ENCODE measurements at places on chromosomes 11 and 22. TPM values are rescaled to one million over a fixed set of nuclear protein-coding genes. Genes with fewer than 3 reads are reported as not detected.

FOLR3 gene
- total RNA-seq, result 0.58 TPM

ANKRD42 gene
- 3.7 TPM for total RNA-seq

RNF215 gene
- total RNA-seq, result 5.7 TPM

BIK gene
- total RNA-seq, result not detected

DNA sequence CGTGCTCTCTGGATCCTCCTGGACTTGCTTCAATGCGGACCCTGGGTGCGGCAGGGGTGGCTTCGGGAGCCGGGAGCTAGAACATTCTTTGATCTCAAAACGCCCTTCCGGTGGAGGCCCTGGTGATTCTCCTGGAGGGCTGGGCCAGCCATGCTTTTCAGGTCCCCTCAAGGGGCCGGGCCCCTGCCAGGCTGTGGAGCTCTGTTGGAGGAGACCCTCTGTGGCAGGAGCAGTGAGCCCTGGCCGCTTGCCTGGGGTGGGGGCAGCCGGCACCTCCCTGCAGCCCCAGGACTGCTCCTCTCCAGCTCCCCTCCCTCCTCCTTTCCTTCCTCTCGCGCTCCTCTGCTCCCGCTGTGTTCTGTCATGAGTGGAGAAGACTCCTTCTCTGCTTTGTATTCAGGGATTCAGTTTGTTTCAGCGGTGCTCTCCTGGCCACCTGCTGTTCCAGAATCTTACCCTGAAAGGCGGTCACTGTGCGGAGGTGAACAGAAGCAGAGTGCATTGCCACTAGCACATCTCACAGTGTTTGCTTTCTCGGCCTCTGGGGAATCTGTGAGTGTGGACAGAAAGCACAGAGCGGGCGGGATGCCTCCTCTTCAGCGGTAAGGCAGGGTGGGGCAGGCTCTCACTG lies 289.1 kb downstream of the TBC1D22A start:
- H3K4me3 ChIP-seq, result no peak overlapping the region
- DNase-seq, result peak; percentile 30
- no peaks in the 10 kb centered on the region for H3K36me3 ChIP-seq
- H3K27ac ChIP-seq, result no peak overlapping the region
- no peaks in the 10 kb centered on the region for H3K4me1 ChIP-seq

DNA sequence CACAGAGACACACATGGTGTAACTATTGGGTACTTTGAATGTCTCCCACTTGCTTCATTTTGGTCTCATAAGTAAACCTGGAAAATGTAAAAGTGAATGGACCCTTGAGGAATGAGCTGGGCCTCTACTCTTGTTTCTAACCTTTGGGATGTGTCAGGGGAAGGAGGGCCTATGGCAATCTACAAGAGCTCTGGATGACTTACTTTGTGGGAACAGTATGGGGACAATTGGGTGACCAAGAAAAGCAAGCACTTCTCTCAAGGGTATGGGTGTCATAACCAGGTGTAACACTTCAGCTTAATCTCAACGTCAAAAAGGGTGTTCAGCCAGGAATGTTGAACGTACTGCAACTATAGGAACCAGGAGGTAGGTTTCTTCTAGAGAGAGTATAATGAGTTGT lies 144.0 kb downstream of the OPCML start:
- no peak for DNase-seq
- H3K27ac ChIP-seq, result no peak overlapping the region
- H3K4me1 ChIP-seq, result no peaks in the 10 kb centered on the region
- H3K36me3 ChIP-seq, result no peaks in the 10 kb centered on the region
- H3K27me3 ChIP-seq, result no peaks in the 10 kb centered on the region

DNA sequence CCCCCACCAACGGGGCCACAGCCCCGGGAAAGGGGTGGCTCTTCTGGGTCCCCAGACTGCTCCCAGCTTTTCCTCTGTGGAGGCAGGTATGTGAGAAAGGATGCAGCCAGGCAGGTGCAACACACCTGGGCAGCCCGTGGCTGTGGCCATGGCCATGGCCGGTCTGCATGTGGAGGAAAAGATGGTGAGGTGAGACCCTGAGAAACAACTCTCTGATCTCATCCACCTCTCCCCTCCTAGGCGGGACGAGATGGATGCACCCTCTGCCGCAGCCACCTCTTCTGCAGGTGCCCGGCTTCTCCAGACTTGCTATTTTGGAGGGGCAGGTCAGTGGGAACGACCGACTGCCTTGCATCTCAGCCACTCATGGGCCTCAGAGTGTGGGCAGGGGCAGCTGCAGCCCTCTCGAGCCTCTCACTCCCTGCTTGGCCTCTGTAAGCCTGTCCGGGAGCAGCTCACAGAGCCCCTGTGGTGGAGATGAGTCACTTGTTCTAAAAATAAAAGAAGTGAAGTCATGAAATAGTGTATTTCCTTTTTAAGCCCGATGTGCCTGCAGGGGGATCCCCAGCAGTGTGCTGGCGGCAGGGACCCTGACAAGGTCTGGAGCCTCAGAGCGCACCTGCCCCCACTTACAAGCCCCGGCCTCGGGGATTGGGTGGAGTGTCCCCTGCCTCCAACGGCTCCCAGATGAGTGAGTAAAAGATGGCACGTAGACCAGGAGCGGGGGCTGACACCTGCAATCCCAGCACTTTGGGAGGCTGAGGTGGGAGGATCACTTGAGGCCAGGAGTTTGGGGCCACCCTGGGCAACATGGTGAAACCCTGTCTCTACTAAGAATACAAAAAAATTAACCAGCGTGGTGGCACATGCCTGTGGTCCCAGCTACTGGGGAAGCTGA lies 10.7 kb downstream of the SMIM38 start:
- H3K4me3 ChIP-seq, result no peak overlapping the region
- no peaks in the 10 kb centered on the region for H3K36me3 ChIP-seq
- no peak overlapping the region for H3K27ac ChIP-seq
- H3K27me3 ChIP-seq, result no peaks in the 10 kb centered on the region
- no peak for DNase-seq

POU2AF2 gene
- 2.1 TPM for total RNA-seq

CEP126 gene
- 0.49 TPM for total RNA-seq

DNA sequence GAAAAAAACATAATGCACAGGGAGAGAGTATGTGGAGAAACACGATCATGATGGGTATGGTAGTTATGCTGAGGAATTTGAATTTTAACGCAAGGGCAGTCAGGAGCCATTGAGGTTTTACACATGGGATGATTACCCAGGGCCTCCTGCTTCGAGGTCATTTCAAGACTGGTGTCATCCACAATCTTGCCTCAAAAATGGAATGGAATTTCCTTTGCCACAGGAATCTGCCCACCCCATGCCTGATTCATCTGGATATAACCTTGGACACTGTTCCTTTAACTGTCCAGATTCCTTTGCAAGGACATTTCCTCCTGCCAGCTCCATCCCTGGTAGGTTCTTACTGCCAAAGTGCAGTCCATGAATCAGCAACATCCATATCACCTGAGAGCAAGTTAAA lies 655.9 kb upstream of the TENM4 start:
- H3K4me1 ChIP-seq, result no peaks in the 10 kb centered on the region
- no peaks in the 10 kb centered on the region for H3K27me3 ChIP-seq

GRCh38 chr22:49503321-49503720 lies 324.4 kb downstream of the BRD1 start:
- no peaks in the 10 kb centered on the region for H3K36me3 ChIP-seq
- H3K4me1 ChIP-seq, result no peaks in the 10 kb centered on the region
- H3K27ac ChIP-seq, result no peak overlapping the region
- no peaks in the 10 kb centered on the region for H3K27me3 ChIP-seq
- H3K4me3 ChIP-seq, result no peak overlapping the region

DNA sequence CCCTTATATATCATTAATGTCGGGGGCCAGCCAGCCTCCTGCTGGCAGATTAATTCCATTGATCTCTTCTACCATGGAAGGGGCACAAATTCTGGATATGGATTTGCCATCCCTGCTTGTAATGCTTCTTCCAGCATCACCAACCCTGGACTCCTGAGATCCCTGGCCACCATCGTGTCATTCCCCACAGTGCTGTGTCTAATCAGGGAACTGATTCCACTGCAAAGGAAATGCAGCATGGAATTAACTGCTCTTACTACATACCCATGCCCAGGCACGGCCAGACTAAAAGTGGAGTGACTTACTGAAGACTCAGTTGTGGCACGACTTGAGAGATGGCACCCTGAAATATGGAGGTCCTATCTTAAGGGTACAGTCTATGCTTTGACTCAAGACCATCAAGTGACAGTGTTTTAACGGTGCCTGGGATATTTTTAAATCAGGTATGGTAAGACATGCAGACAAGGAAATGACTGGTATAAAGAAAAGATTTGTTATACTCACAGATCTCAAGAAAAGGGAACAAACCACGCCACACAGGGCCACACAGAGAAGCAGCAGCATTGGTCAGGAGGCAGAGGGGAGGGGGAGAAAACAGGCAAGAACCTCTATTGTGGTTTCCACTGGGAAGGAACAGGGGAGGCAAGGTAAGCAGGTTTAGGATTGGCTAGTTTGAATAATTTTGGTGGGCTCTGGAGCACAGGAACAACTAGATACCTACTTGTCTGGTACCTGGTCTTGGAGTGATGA lies 65.1 kb downstream of the IGLL5 start:
- peaks cover 30% of the 10 kb centered on the region for H3K27me3 ChIP-seq
- H3K4me1 ChIP-seq, result no peaks in the 10 kb centered on the region
- H3K36me3 ChIP-seq, result no peaks in the 10 kb centered on the region
- H3K27ac ChIP-seq, result no peak overlapping the region

GRCh38 chr22:24068717-24069297 lies 57.7 kb downstream of the CABIN1 start:
- H3K4me1 ChIP-seq, result no peaks in the 10 kb centered on the region
- no peaks in the 10 kb centered on the region for H3K27me3 ChIP-seq
- peaks cover 73% of the 10 kb centered on the region for H3K36me3 ChIP-seq
- no peak overlapping the region for H3K27ac ChIP-seq
- no peak overlapping the region for H3K4me3 ChIP-seq

DNA sequence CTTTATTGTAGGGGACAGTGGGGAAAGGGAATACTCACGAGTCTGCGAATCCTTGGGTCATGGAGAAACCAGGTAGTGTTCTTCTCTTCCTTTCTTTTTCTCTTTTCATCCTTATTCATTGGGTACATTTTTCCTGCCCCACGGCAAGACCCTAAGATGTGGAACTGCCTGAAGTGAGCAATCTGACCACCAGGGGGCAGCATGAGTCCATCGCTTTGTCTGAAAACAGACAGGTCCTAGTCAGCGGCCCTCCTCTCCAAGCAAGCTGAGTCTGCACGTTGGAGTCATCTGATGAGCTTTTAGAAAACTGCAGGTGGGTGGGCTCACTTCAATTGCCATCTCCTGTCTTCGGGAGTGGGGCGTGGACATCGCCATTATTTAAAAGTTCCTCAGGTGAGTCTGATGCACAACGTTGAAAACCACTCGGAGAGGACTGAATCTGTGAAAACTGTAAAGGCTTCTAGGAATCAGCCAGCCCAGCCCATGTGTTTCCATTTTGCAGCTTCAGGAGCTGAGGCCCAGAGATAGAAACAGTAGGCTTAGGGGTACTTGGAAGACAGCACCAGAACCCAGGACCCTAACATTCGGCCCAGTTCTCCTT lies 34.0 kb upstream of the FBXO3 start:
- H3K27ac ChIP-seq, result no peak overlapping the region
- peaks cover 3% of the 10 kb centered on the region for H3K4me1 ChIP-seq

YPEL1 gene
- 7.2 TPM for total RNA-seq

GRCh38 chr11:10906521-10906920 lies 48.7 kb upstream of the ZBED5 start:
- no peak overlapping the region for H3K4me3 ChIP-seq
- peak overlapping the region; percentile 7 for H3K27ac ChIP-seq
- no peaks in the 10 kb centered on the region for H3K27me3 ChIP-seq
- peaks cover 5% of the 10 kb centered on the region for H3K4me1 ChIP-seq
- DNase-seq, result no peak

DNA sequence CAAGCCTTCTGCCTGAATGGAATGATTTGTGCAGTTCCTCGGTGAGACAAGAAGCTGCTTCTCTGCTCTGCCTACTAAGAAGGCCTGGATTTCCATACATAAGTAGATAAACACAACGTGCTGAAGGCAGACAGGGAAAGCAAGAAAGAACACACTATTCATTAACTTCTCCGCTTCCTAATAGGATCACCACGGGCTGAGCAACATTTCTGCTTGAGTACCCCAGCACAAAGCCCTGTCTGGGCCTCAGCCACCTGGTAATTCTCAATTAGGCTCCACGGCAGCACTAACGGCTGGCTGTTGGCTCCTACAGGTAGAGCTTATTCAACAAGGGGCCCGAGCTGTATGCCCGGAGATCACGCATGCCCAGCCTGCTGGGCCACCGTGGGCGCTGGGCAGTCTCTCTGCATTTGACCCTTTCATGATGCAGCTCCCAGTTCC lies 1156.6 kb downstream of the TBC1D22A start:
- no peak overlapping the region for H3K27ac ChIP-seq
- H3K27me3 ChIP-seq, result peaks cover 2% of the 10 kb centered on the region
- H3K4me1 ChIP-seq, result no peaks in the 10 kb centered on the region
- no peaks in the 10 kb centered on the region for H3K36me3 ChIP-seq

UBQLN3 gene
- total RNA-seq, result not detected

DNA sequence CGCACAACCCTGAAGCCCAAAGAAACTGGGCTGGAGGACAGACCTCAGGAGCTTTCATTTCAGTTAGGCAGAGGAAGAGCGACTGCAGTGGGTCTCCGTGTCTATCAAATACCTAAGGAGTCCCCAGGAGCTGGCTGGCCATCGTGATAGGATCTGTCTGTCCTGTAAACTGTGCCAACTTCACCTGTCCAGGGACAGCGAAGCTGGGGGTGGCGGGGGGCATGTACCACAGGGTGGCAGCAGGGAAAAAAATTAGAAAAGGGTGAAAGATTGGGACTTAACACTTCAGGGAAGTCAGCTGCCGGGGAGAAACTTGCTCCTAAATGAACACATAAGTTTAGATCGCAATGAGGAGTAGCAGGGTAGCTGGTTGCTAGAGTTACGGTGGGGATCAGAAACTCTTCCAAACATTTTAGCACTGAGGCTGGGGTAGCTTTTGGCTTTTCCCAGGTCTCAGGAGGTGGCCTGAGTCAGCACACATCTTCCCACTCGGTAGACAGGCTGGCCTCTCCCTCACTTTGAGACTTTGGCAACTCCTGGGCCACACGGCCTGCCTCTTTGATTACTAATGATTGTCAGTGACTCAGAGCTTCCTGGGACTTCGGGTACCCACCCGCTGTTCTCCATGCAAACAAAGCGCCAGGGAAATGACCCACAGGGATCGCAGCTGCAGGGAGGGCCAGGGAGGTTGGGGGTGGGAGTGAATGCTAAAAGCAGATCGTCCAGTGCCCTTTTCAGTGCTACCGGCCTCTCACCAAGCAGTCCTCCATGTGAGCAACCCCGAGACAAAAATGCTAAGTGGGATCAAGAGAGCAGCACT lies 2.9 kb upstream of the MTFP1 start:
- peak overlapping the region; percentile 83 for H3K4me3 ChIP-seq
- H3K36me3 ChIP-seq, result peaks cover 39% of the 10 kb centered on the region
- H3K4me1 ChIP-seq, result peaks cover 24% of the 10 kb centered on the region
- H3K27me3 ChIP-seq, result no peaks in the 10 kb centered on the region
- DNase-seq, result peak; percentile 91
- peak overlapping the region; percentile 97 for H3K27ac ChIP-seq

C22orf42 gene
- not detected for total RNA-seq

GRCh38 chr11:70146299-70146698 lies 56.8 kb upstream of the FADD start:
- no peaks in the 10 kb centered on the region for H3K36me3 ChIP-seq
- DNase-seq, result no peak
- H3K27ac ChIP-seq, result no peak overlapping the region
- no peaks in the 10 kb centered on the region for H3K27me3 ChIP-seq
- H3K4me3 ChIP-seq, result no peak overlapping the region

KLHL35 gene
- total RNA-seq, result 0.64 TPM

Data from psoas muscle (tissue), 8 donors.